ENCODE measurements at places on chromosomes 12 and 14.
A peak's percentile ranks its signal among the peaks of the same experiment; 100 is the strongest.

DNA sequence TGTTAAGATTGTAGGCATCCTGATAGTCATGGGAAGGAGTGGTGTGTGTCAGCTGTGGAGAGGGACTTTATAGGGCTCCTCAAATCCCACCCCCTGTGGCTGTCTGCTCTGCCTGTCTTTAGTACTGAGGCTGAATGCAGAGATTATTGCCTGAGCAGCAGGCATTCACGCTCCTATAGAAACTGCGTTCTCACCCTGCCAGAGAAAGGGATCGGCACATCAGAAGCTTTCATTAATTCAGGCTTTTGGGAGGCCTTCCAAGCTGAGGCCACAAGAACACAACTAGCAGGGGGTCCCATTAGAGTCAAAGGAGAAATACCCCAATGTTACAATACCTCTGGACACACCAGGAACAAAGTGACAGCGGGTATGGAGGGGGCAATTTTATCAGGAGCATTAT, 12.6 kb downstream of the KCNK10 start:
- no peak for DNase-seq

- DNase-seq = no peak
These were observed 146.8 kb upstream of the RASSF8 start for GRCh38 chr12:25811656-25812126.

GRCh38 chr14:23345987-23346692, 6.5 kb downstream of the SLC22A17 start:
- DNase-seq = no peak

- no peak for DNase-seq
These were observed 27.7 kb upstream of the KLRD1 start for GRCh38 chr12:10279937-10280336.

DNA sequence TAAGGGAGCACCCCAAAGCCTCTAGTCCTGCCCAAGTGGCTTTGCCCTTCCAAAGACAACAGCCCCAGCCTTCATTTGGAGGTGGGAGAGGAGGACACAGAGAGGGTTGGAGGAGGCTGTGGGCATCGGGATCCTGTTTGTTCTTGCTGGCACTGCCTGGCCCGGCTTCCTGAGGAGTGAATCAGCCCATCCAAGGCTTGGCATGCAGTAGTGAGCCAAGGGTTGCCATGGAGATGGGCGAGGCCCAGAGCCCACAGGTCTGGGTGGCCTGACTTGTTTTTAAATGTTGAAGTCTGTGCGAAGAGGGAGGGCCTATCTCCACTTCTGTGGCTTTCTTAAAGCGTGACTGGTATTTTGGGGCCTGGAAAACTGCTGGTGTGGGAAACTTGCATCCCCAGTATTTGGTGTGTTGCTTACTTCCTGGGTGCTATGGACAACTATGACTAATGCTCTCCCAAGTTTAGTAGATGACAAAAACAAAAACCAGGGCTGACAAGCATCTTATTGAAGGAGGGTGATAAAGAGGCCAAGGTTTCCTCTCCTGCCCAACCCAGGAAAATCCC, 15.8 kb downstream of the CD9 start:
- DNase-seq = no peak

DNA sequence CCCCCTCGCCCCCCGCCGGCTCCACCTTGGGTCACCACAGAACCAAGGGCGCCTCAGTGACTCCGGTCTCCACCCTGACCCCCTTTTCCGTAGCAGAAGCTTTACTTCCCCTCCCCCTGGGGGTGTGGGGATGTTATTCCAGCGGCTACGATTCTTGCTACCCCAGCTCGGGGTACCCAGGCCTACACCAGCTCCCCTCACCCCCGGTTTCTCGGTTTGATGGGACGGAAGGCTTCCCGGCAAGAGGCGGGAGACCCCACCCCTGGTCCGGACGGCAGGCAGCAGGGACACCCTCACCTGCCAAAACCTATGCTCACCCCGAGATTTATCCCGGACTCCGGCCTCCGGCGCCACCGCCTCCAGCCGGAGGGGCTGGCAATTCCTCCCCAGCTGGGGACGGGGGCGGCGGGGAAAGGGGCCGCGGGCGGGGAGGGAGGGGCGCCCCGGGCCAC, 619 bp downstream of the RAB15 start:
- DNase-seq = no peak

DNA sequence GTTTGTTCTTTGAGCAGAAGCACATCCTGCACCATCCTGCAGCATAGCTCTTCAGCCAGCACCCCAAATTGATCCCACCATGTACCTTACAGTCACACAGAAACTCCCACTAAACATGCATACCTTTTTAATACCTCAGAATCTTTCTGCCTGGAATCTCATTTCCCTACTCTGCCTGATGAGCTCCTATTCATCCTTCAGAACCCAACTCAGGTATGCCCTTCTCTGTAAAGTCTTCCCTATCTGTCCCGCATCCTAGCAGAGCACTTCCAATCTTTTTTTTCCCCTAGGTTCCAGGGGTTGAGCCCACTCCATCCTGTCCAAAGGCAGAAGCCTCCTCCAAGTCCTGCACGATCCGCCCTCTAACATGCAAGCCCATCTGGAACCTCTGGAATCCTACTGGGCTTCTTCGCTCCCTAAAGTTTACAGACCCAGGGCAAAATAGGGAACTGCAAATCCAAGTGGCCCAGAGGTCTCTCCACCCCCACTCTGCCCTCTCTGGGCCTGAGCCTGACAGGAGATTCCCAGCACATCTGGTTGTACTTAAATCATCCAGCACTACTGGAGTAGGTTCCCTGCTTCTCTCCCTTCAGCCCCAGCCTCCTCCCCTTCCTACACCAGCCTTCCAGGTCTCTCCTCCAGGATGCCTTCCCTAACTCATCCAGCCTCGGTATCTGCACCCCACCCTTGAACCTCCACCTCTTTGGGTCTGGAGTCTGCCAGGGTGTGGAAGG, 4.1 kb upstream of the FIGNL2 start:
- DNase-seq = no peak

DNA sequence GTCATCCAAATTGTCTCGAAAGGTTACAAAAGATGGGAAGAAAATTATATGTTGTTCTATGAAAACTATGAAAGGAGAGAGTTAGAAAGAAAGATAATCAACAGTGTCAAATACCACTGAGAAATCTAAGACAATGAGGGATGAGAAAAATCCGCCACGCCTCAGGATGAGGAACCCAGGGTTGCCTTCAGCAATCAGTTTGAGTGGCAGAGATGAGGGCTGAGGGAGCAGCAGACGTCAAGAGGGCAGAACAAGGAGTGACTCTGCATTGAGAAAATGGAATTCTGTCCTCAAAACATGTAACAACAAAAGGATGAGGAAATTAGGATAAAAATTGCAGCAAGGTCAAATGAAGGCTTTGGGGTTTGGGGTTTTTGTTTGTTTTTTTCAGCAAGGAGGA, 18.3 kb upstream of the OXA1L start:
- DNase-seq = no peak

GRCh38 chr12:85829391-85829790, 6.8 kb downstream of the RASSF9 start:
- DNase-seq = no peak

GRCh38 chr14:90023176-90023896, 38.5 kb upstream of the KCNK13 start:
- no peak for DNase-seq

DNA sequence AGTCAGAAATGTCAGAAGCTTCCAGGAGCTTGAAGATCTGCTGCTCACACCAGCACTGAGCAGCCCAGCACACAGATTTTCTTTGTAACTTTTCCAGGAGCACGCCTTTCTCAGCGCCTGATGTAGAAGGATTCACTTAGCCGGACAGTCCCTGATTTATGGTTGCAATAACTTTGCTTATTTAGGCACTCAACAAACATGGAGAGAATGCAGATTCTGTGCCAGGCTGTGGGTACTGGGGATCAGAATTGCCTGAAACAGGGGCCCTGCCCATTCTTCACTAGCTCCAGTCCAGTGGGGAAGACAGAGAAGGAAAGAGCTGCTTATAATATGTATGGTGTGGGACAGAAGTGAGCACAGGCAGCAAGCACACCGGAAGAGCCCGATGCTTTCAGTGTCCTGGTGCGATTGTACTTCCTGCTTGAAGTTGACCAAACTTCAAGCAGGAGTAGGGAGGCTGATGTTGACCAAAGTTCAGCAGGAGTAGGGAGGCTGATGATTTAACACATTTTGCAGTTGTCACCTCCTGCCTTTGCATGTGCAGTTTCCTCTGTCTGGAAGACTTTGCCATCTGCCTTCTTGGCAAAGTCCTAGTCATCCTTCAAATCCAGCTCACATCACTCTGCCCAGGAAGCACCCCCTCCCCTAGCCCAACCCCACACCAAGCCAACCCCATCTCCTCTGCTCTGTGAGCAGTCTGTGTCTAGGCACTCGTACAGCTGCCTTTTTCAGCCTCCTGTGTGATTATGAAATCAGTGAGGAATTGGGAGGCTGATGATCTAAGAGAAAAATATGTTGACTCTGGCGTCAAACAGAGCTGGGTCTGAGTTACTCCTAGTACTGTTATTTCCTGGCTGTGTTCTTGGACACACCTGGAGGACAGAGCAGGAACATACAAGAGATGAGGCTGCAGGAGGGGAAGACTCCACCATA, 12.0 kb upstream of the PRIMA1 start:
- no peak for DNase-seq

- no peak for DNase-seq
These were observed 224.2 kb downstream of the EGLN3 start for GRCh38 chr14:33726685-33727084.

DNA sequence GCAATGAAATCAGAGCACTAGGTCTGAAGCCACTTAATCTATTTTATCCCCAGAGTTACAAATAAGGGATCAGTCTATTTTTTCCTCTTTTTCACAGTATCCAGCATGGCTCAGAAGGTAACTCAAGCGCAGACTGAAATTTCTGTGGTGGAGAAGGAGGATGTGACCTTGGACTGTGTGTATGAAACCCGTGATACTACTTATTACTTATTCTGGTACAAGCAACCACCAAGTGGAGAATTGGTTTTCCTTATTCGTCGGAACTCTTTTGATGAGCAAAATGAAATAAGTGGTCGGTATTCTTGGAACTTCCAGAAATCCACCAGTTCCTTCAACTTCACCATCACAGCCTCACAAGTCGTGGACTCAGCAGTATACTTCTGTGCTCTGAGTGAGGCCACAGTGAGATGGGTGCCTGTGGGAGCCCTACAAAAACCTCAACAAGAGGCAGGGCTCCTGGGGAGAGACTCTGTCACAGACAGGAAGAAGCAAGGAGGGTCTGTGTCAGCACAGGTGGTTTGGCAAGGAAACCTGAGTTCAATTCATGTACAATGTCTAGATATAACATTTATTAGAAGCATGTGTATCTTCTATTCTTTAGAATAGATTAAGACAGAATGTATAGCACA, 334.3 kb upstream of the OR4E1 start:
- DNase-seq = peak; percentile 17

- DNase-seq = no peak
These were observed 7.1 kb downstream of the ASB2 start for GRCh38 chr14:93969082-93969828.

DNA sequence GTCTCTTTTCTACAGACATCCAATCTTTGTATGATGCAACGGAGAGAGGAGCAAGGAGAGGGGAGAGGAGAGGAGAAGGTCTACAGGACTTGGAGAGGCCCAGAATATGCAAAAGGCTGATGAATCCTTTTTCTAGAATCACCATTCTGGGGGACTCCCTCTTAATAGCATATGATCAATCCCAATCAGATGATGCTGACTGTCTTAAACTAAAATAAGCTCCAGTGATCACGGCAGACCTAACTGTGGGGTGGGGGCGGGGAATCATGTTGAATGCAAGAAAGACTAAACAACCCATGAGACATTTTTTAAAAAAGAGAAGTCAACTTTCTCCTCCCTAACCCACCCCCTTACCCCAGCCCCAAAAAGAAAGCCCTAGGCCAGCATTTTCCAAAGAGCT, 33.4 kb downstream of the BTBD7 start:
- no peak for DNase-seq

GRCh38 chr12:93219947-93220346, 157.8 kb upstream of the NUDT4 start:
- DNase-seq = no peak

DNA sequence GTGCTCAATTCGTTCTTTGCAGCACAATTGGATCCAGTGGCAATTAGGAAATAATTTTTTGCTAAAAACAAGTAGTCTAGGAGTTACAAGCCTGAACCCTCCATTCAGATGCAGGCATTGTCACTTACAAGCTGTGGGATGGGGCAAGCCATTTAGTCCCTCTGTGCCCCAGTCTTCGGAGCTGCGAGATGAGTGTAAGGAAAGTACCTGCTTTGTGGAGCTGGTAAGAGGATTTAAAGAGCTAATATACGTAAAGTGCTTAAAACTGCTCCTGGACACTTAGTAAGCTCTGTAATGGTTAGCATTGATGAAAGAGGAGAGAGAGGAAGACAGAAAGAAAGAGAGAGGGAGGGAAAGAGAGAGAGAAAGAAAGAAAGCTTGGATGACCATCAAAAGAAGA, 112.5 kb downstream of the LGMN start:
- DNase-seq = no peak

DNA sequence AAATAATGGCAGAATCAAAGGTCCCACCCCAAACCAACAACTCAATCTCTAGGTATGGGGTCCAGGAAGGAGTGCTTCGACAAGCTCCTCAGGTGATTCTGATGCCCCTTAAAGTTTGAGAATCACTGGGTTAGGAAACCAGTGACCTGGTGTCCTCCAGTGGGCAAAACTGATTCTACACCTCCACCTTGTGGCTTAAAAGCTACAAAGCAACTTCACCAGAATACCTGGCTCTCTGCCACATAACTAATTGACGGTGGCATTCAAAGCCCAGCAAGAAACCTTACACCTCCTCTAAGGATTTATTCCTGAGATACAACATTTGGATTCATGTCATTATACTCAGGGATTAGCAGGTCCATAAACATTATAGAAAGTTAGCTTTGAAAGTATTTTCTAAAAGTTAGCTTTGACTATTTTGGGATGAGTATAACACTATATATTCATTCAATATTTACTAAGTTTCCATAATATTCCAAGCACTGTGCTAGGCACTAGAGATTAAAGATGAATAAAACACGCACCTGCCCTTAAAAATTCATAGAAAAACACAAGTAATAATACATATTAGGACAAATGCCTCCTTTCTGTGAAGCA, 45.4 kb downstream of the DCAF5 start:
- DNase-seq = no peak

DNA sequence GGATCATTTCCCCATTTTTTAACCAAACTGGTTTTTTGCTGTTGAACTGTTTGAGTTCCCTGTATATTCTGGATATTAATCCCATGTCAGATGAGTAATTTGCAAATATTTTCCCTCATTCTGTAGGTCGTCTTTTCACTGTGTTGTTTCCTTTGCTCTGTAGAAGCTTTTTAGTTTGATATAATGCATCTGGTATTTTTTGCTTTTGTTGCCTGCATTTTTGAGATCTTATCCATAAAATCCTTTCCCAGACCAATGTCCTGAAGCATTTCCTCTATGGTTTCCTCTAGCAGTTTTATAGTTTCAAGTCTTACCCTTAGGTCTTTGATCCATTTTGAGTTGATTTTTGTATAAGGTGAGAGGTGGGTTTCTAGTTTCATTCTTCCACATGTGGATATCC, 71.3 kb downstream of the LRP6 start:
- no peak for DNase-seq

DNA sequence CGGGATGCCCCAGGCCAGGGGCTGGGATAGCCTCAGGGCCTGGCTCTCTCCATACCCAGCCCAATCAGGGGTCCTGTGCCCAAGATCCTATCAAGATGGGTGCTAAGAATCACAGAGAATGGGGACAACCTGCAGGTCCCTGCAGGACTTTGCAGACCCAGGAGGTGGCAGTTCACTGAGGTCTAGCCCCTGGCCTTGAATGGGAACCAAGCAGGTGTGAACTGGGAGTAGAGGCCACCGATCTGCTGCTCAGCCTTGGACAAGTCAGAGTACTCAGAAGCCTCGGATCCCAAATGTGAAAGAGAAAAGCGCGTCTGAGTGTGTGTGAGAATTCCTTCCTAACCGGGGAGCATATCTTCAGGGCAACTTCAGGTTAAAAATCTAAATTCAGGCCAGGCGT, 76.2 kb downstream of the ARL6IP4 start:
- no peak for DNase-seq

Data from stimulated activated CD4-positive, alpha-beta T cell treated with anti-CD3 and anti-CD28 coated beads, Interleukin-1b, Interleukin-23, amount 100 ng/mL, for 48 hours (primary cell).